ENCODE measurements at places on chromosomes 3 and 15.
A peak's percentile ranks its signal among the peaks of the same experiment; 100 is the strongest.

GRCh38 chr3:100339786-100340185 is 5.2 kb downstream of the NIT2 start:
- no peak for DNase-seq

DNA sequence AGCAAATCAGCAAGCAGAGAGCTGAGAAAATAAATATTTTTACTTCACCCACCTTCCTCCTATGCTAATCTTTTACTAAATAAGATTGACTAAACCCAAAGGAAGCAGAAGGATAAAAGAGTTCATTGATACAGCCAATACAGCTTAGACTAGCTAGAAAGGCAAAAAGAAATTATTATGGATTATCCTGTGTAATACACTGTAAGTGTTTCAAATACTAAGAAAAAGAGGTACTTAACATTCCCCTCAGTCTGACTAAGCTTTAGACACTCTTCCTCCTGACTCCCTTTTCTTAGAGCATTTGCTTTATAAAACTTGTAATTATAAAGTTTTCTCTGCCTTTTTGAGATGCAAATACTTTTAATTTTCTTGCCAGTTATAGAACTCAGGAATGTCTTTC is 848.9 kb upstream of the CADM2 start:
- no peak for DNase-seq

GRCh38 chr3:44729384-44729910 is at the start of gene ZNF501:
Gene ZNF501, plus strand, starts transcription at chr3:44729635. Its CDS starts 4,787 bp downstream, at chr3:44734422.
- DNase-seq: peak; percentile 86

- DNase-seq: no peak
Observed at GRCh38 chr3:48684054-48684349, 1.7 kb downstream of the NCKIPSD start.

- no peak for DNase-seq
Observed at GRCh38 chr3:174253196-174253823, 605.8 kb upstream of the NAALADL2 start.

DNA sequence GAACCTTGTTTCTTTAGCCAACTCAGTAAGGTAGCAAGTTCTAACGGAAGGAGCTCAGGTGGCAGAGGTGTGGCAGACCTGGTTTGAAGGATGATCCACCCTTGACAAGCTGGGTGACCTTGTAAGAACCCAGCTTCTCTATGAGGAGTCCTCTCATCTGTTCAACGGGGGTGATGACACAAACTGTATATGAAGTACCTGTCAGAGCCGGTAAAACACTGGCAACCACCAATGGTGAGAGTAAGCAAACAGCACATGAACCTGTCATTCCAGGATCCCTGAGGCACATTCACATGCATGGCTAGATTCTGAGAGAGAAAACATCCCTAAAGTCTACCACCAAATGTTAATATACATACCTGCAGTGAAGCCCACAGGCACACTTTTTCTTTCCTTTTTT is 2.4 kb downstream of the SCAP start:
- no peak for DNase-seq

DNA sequence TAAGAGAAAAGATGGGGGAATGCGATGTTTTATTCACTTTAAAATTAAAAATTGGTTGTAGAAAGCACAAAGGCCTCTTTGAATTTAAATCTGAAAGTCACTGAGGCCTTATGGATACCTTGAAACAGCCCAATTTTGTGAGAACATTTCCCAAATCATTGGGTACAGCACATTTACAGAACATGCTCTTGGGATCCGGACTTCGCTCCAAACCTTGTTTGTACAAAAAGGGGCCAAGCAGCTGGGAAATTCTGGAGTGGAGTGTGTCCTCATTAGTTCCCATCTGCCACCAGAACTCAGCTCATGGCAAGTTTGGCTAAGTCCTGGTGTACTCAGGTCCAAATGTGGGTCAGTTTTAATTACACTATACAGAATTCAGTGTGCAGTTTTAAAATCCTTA is 254.2 kb downstream of the ZBTB20 start:
- no peak for DNase-seq

DNA sequence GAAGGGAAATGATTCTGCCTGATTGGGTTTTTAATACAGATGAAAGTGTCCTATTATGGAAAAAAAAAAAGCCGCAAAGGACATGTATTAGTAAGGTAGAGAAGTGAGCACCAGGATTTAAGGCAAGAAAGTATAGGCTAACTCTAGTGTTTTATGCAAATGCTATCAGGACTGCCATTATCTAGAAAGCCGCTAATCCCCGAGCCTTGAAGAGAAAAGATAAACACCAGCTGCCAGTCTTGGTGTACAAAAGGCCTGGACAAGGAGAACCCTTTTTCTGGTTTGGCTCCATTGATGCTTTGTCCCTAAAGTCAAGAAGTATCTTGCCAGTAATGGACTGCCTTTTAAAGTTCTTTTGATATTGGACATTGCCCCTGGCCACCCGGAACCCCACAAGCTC is 8.6 kb upstream of the TRIM59 start:
- DNase-seq: no peak

DNA sequence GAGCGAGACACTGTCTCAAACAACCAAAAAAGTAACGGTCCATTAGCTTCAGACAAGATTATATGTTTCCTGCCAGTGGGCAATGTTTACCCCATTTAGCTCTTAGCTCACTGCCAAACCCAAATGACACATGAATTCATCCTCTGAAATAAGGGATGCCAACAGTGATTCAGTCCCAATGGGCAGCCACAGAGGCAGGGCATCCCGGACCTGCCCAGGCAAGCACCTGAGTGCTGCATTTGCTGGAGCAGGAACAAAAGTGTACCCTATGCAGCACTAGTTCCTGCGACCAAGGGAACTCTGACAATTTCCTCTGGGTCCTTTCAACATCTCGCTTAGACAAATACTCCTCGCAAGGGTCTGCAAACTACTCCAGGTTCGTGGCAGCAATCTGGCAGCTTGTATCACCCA is 8.0 kb downstream of the IP6K2 start:
- no peak for DNase-seq

DNA sequence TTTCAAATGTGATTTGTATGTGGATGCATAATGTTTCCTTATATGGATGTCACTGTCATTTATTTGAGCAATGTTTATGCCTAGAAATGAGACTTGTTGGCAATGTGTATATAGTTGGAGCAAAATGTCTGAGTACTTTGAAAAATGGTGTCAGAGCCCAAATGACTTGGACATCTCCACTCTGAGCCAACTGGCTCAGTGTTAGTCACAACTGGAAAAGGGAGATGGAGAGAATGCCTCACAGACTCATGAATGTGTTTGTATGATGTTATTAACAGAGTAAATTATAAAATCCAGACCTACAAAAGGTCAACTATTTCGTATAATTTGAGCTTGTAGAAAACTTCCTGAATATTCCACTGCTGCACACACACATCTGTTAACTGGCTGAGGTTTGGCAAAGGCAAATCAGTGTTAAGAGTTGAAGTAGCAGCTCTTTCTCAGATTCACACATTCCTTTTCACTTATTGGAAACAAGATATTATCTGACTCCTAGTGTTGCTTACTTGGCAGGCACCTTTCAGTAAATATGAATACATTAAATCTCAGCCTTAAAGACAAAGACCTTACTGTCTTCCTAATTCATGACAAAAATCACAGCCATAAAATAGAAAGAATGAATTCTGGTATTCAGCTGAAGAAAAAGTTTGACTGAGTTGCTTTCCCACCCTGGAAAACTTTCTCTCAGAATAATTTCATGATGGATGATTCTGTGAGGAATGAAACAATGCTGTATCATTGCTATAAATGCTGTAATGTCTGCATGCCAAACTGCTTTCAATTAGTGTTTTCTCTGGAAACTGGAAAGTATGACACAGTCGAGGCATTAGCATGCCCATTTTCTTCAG is 27.0 kb downstream of the ADIPOQ start:
- DNase-seq: no peak

- DNase-seq: no peak
Observed at GRCh38 chr3:159945930-159946329, 42.7 kb upstream of the IL12A start.

GRCh38 chr15:23083115-23083514 is 43.7 kb upstream of the TUBGCP5 start:
- DNase-seq: no peak

DNA sequence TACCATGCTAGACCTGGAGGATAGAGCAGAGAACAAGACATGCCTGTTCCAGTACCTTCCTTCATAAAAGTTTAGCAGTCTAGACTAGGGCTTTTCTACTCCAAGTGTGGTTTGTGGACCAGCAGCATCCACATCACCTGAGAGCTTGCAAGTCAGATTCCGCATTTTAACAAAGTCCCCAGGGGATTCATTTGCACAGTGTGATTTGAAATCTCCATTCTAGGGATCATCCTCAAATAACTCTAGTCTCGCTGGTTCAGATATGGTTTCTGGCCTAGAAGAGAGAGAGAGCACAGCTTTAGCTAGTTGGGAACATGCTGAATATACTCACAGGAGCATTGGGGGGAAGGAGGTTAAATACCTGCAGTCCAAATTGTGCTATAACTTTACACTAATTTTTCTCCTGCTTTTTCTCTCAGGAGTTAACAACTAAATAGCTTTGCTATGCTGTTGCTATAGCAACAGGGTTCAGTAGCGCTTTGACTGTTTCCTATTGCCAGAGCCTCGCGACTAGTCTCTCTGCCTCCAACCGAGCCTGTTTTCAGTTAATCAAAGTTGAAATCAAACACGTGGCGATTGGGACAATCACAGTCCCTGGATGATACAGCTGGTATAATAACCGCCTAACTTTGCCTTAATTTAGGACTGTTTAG is 64.0 kb upstream of the RASGRF1 start:
- no peak for DNase-seq

All from activated CD4-positive, alpha-beta T cell treated with anti-CD3 and anti-CD28 coated beads, Interleukin-2, amount 10 ng/mL, durations not matched to agents 7 days and 5 days (primary cell).